ENCODE measurements at places on chromosomes 4 and X. TPM values are rescaled to one million over a fixed set of nuclear protein-coding genes. Genes with fewer than 3 reads are reported as not detected.

CT83 gene
- total RNA-seq = not detected

GYPB gene
- not detected for total RNA-seq

XAGE1A gene
- total RNA-seq = not detected

F11 gene
- not detected for total RNA-seq

CABS1 gene
- not detected for total RNA-seq

FANCB gene
- 4.8 TPM for total RNA-seq

OPRPN gene
- total RNA-seq = not detected

AMOT gene
- total RNA-seq = 4.0 TPM

IBSP gene
- total RNA-seq = not detected
